ENCODE measurements at places on chromosomes 13 and 19.

- DNase-seq, result no peak
These were observed 91.3 kb downstream of the ZMYM2 start for GRCh38 chr13:20049558-20050473.

- no peak for DNase-seq
These were observed 100.6 kb upstream of the FAM216B start for GRCh38 chr13:42680748-42681147.

DNA sequence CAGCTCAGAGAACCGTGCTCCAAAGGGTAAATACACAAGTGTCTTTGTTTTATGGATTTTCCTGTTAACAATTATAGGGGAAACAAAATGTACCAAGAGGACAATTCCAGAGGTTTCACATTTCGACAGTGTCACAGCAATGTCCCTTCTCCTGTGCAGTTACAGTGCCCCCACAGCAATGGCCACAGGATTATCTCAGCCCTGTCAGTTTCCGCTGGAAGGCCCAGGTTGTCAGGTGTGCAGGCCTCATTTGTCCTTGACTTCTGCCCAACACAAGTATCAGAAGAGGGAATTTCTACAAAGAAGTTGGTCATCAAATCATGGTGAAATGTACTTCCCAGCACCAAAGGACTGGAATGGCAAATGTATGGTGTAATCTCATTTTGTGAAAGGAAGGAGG, 11.2 kb upstream of the N4BP2L2 start:
- DNase-seq, result no peak

- no peak for DNase-seq
These were observed 34.6 kb downstream of the NFIX start for GRCh38 chr19:13029893-13030292.

- no peak for DNase-seq
These were observed 17.4 kb downstream of the PPFIA3 start for GRCh38 chr19:49136771-49137171.

GRCh38 chr13:59677966-59678814, 485.5 kb downstream of the DIAPH3 start:
- no peak for DNase-seq

Data from T-helper 2 cell (primary cell).